ENCODE measurements at places on chromosomes 12 and 14.

DNA sequence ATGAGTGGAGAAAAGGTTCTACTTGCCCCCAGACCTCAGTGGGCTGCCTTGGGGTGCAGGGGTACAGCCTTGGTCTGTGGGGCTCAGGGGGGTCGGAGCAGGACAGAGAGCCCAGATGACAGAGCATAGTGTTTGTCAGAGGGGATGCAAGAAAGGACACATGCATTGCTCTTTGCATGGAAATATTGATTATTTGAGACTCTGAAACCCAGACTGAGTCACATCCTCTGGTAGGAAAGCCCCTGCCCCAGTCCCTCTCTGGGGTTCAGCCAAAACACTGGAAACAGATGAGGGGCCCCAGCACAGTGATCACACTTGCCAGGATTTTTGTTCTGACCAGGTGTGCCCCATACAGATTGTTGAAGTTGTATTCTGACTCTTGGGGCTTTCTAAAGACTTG lies 1094.4 kb downstream of the BCL11B start:
- DNase-seq = no peak

- DNase-seq = no peak
These were observed 15.9 kb downstream of the RPH3A start for GRCh38 chr12:112807452-112807851.

DNA sequence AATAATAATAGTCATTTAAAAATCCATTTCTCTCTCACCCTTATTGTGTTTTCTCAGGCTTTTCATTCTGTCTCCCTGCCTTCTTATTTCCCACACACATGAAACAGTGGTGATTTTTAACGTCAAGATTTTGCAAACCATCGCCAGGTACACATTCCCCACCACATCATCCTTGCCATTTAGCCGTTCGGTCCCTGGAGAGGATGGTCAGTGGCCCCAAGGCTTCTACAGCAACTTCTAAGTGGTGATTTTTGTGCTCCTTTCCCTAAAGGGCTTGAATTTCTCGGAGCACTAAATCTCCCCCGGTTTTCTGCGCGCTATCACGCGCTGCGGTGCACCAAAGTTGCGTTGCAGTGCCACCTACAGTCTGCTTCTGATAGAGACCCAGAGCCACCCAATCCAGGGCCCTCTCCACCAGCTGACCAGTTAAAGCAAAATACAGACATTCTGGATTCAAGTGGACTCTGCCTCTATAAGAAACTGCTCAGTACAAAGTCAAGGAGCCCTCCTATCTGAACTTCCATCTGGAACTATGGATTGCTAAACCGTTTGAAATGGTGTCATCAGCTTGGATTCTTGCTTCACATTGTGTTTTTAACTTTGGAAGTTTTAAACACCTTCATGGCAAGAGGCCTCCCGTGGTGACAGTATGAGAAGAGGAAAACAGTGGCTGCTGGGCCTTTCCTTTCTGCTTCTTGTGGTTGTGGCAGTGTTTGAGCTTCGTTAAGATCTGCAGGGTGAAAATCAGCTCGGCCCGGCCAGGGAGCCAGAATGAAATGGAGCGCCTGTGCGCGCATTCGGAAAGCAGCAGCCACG lies 234.0 kb downstream of the SPTSSA start:
- peak; percentile 77 for DNase-seq

DNA sequence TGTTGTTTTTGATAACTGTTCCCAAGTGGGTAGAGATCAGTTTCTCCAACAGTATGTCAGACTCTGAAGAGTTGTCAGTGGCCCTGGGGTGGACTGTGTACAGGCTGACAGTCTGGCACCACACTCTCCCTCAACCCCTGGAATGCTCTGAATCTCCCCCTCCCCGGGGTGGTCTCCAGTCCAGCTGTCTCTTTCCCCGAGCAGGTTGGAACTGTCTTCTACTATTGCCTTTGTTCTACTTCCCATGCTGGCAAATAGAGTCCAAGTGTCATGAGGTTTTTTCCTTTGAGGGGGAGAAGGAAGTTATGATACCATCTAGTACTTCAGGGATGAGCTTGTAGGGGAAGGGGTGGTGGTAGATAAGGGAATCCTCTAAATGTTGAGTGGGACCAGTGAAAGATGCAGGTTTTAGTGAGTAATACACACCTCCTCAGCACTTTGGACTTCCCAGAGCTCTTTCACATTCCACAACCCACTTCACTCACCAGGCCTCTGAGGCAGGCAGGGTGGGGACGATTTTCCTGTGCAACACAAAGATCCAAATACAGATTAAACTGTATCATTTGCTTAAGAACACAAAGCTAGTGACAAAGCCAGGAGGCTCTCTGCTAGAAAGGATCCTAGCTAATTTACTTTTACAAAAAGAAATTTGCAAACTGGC lies 170.7 kb upstream of the GZMB start:
- no peak for DNase-seq

DNA sequence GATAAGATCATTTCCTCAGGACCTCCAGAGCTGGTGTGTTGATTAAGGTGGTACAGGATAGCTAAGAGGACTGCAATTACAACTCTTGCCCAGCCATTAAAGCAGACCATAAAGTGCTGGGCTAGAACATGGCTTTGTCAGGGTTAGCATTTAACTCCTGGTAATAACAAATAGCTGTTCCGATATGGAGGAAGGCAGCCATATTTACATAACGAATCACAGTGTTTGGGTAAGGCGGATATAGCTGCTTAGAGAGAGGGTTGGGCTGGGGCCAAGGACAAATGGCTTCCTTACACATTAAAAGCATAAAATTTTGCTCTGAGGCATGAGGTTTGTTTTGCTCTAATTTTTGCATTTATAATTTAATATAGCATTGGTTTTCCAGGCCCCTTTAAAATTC lies 297.7 kb upstream of the DDHD1 start:
- DNase-seq = no peak

- no peak for DNase-seq
These were observed 15.7 kb upstream of the ESPL1 start for GRCh38 chr12:53252349-53252916.

GRCh38 chr14:22897357-22897756 lies 14.3 kb downstream of the REM2 start:
- no peak for DNase-seq

DNA sequence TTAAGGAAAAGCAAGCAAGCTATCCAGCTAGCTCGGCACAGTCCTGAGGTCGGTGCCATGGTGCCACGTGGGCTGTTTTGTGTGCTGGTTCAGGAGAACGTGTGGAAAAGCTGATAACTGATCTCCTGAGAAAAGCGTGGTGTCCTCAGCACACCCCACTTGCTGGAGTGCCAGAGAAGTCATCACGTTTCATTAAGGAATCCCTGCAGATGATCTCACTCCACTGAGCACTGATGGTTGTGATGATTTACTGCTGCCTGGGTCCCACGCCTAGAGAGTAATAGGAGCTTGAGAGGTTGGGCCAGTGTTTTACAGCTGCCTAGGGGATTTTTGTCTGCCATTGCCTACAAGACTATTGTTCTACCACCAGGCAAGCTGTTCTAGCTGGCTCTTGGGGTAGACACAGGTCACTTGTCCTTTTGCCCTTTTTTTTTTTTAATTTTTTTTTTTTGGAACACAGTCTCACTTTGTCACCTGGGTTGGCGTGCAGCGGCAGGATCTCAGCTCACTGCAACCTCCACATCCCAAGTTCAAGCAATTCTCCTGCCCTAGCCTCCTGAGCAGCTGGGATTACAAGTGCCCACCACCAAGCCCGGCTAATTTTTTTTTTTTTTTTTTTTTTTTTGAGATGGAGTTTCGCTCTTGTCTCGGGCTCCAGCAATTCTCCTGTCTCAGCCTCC lies 42.3 kb upstream of the EVL start:
- DNase-seq = peak; percentile 76

DNA sequence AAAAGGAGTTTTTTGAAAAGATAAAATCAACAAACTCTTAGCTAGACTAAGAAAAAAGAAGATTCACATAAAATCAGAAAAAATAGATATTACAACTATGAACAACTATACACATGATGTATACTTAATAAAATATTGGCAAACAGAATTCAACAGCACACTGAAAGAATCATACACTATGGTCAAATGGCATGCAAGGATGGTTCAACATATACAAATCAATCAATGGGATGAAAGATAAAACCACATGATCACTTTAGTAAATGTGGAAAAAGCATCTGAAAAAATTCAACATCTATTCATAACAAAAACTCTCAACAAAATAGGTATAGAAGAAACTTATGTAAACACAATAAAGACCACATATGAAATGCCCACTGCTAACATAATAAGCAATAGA lies 84.5 kb upstream of the BBS10 start:
- DNase-seq = no peak

GRCh38 chr14:22163051-22163450 lies 426.0 kb downstream of the DAD1 start:
- no peak for DNase-seq

- no peak for DNase-seq
These were observed 42.0 kb downstream of the TRAF3 start for GRCh38 chr14:102819176-102819628.

DNA sequence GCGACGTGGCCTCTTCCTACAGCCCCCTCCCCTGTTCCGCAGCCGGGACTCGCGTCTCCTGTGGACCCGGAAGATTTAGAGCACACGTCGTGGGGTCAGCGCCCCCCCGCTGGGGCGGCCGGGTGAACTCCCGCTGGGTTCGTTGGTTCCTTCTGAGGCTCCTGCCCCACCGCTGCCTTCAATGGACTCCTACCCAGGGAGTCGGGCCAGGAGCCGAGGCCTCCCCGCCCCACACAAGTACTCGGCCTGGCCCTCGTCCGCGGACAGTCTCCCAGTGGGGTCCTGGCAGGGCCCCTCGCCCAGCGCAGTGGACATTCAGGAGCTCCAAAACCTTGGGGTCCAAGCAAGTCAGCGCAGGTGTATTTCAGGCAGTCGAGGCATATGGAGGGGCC lies 1.2 kb downstream of the MMP17 start:
- DNase-seq = no peak

DNA sequence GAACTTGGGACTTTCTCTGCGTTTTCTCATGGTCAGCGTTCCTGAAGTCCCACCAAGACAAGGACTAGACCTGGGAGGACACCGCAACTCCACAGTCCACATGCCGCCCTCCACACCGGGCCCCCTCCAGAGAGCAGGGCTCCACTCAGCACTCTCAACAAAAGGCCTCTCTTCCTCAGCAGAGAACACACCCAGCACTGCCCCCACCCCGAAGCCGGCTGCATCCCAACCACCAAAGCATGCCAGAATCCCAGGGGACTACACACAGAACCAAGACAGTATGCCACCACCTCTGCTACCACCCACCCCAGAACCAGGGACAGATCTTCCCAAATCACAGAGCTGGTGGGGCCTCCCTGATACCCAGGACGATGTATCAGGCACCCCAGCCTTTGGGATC lies 88.3 kb downstream of the BCL11B start:
- DNase-seq = no peak

DNA sequence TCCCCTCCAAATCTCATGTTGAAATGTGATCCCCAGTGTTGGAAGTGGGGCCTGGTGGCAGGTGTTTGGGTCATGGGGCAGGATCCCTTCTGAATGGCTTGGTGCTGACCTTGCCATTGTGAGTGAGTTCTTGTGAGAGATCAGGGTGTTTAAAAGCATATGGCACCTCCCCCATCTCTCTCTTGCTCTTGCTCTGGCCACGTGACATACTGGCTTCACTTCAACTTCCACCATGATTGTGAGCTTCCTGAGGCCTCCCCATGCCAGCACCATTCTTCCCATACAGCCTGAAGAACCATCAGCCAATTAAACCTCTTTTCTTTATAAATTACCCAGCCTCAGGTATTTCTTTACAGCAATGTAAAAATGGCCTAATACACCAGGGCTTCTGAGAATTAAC lies 79.8 kb upstream of the C14orf132 start:
- DNase-seq = no peak

DNA sequence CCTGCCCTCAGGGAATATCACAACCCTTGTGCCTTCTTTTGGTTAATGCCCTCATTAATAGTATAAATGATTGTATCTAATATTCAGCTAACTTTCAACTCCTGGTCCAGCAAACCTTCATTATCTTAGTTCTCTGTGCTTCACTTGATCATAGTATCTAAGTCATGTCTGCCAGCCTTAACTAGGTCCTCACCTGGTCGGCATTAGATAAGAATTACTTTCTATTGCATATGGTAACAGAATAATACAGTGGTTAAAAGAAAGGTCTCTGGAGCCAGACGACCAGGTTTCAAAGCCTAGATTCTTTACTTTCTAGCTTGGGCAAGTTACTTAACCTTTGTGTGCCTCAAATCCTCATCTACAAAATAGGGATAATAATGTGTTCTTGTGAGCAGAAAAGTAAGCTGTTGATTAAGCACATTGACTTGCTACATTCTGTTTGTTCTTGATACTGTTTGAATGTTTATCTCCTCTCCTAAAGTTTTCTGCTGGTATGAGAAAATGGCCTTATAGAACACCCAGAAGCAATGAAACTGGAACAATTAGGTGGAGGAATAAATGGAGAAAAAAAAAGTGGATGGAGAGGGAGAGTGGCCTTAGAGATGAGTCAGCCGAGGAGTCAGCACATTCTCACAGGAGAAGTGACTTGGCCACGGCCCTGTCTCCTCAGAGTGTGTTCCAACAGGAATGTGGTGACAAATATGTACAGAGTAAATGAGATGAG lies 176.1 kb downstream of the SLC25A21 start:
- DNase-seq = no peak

DNA sequence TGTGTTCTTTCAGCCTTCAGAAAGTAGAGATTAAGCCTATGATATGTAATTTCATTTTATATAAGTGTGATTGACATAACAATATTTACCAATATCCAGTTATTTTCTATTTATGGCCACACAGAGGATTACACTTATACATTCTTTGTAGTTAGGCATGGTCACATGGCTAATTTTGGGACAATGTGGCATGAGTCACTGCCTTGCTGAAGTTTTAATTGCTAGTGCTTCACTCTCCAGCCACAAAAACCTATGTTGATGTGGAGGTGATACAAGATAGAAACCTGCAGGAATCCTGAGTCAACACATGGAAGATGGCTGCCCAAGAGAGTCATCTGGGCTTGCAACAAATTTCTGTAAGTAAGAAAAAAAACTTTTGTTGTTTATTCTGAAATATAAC lies 17.0 kb downstream of the CLEC14A start:
- DNase-seq = no peak

DNA sequence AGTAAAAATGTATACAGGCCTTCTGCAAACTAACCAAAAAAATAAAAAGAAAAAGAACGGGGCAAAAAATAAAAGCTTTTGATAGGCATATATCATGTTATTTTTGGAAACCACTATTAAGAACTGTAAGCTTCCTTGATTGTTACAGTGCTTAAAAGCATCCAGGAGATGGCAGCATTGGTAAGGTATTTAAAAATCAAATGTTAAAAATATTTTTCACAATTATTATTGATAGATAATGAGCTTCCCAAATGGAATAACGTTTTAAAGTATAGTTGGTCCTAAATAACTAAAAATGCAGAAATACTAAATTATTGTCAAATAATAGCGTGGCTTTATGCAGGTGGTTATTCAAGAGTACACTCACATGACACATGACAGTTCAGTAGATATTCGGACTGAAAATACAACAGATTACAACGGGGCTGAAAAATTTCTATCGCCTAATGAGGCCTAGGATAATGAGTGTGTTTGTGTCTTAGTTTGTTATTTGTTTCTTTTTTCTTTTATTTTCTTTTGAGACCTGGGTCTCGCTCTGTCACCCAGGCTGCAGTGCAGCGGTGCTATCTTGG lies 127.2 kb upstream of the ATF7IP start:
- no peak for DNase-seq

- DNase-seq = no peak
These were observed 895.2 kb upstream of the USP15 start for GRCh38 chr12:61365001-61365400.

GRCh38 chr12:124642105-124642504 lies 74.7 kb upstream of the NCOR2 start:
- no peak for DNase-seq
